Activated naive CD4-positive, alpha-beta T cell treated with anti-CD3 and anti-CD28 coated beads, Interleukin-2, amount 50 U/mL, for 16 hours (primary cell): ENCODE measurements at places on chromosomes 1 and 21.

DNA sequence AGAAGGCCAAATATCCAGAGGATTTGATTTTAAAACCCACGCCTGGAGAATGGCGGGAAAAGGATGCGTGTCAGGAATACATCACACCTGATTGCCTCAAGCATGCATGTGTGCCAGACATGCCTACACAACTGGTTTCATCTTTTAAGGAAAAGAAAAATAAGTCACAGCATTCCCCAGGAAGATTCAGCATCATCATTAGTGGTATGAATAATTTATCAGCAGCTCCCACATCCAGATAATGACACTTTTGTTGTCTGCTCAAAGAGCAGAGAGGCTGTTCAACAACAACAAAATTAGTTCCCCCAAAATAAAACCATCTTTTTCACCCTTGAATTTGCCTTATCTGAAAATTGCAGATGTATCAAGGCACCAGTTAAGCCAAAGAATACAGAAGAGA is 328.6 kb upstream of the C1orf87 start:
- DNase-seq: no peak

DNA sequence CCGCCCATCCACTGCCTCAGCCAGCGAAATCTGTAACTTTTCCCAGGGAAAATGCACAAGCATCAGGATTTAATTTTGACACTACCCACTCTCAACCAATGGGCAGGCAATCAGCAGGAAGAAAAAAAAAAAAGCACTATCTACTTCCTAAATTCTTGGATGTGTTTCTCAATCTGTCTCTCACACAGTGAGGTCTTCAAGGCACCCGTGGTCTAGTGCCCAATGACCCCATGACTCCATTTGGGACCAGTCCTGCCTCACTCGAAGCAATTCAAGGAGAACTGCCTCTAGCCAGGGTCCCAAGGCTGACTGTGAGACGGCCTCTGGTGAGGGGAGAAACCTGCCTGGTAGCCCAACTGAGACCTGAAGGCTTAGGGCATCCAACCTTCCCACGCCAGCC is 35.9 kb downstream of the CSF1 start:
- no peak for DNase-seq

GRCh38 chr1:109201123-109201703 is 12.5 kb upstream of the SARS1 start:
- peak; percentile 77 for DNase-seq

- no peak for DNase-seq
Measured at GRCh38 chr1:56696663-56697062, 51.5 kb downstream of the PRKAA2 start.

GRCh38 chr21:23008601-23009202 is 2010.5 kb downstream of the NCAM2 start:
- no peak for DNase-seq

GRCh38 chr1:101364370-101365120 is 127.7 kb downstream of the S1PR1 start:
- DNase-seq: no peak

DNA sequence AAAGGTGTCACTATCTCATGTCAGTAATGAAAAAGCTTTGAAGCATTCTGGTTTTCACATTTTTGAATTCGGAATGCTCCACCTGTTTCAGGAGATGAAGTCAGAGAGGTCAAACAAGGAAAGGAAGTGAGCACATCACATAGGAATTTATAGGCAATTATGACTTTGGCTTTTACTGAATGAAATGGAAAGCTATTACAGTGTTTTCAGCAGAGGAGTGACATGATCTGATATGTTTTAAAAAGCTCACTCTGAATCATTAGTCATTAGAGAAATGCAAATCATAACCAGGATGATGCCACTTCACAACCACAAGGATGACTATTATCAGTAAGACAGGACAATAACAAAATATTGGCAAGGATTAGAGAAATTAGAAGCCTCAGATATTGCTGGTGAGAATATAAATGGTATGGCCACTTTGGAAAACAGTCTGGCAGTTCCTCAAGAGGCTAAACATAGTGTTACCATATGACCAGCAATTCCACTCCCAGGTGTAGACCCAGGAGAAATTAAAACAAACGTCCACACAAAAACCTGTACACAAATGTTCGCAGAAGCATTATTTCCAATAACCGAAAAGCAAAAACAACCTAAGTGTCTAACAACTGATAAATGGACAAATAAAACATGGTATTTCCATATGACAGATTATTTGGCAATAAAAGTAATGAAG is 7.5 kb downstream of the TAF1A start:
- no peak for DNase-seq

DNA sequence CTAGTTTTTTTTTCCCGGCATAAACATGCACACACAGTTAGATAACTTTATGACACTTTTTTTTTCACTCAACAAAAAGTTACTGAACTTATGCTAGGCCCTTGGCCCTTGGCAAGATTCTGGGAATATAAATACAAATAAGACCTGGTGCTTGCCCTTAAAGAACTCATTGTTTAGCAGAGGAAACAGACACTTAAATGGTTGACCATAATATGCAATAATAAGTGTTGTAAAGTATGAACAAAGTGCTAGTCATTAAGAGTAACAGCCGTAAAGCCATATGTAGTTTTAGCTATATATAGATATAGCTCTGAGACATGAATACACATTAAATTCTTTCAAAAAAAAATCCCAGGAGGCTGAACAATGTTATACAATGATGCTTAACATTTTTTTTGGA is 198.3 kb downstream of the CYYR1 start:
- DNase-seq: no peak

GRCh38 chr1:223748405-223748772 is 36.0 kb downstream of the CAPN2 start:
- no peak for DNase-seq

- DNase-seq: no peak
Measured at GRCh38 chr1:84008631-84009030, 9.7 kb upstream of the TTLL7 start.

- DNase-seq: no peak
Measured at GRCh38 chr1:64884261-64885040, 81.9 kb downstream of the JAK1 start.

- no peak for DNase-seq
Measured at GRCh38 chr1:160162931-160163330, 11.5 kb downstream of the ATP1A4 start.

DNA sequence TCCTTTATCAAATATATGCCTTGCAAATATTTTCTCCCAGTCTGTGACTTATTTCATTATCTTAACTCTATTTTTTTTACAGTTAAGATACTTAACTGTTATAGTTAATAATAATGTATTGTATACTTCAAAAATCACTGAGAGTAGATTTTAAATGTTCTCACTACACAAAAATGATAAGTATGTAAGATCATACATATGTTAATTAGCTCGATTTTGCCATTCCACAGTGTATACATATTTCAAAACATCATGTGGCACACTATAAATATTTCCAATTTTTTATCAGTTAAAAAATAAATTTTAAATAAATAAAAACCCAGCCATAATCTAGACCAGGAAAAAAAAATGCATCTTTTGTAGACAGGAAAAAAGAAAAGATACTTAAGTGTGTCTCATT is 27.2 kb downstream of the CTTNBP2NL start:
- DNase-seq: no peak

DNA sequence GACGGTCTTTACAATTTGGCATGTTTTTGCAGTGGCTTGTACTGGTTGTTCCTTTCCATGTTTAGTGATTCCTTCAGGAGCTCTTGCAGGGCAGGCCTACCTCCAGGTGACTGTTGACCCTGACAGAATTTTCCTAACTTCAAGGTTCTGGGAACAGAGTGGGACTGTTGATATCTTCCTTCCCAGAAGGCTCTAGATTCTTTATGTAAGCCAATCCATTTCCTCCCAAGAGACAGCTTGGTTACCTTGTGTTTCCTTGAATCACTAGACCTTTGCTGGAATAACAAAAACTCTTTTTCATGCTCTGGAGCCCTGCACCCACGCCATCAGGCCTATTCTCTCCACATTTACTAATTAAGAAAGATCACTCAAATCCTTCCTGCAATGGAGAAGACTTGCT is 67.0 kb downstream of the C21orf91 start:
- DNase-seq: no peak

GRCh38 chr1:89407360-89407759 is 43.5 kb downstream of the GBP6 start:
- DNase-seq: no peak

- no peak for DNase-seq
Measured at GRCh38 chr1:233629305-233629935, 15.5 kb downstream of the KCNK1 start.

GRCh38 chr1:183270541-183271141 is 84.6 kb downstream of the LAMC2 start:
- no peak for DNase-seq

- DNase-seq: no peak
Measured at GRCh38 chr21:39347537-39347936, 1.4 kb downstream of the HMGN1 start.

GRCh38 chr1:228733576-228733975 is 1.7 kb upstream of the RHOU start:
- no peak for DNase-seq

DNA sequence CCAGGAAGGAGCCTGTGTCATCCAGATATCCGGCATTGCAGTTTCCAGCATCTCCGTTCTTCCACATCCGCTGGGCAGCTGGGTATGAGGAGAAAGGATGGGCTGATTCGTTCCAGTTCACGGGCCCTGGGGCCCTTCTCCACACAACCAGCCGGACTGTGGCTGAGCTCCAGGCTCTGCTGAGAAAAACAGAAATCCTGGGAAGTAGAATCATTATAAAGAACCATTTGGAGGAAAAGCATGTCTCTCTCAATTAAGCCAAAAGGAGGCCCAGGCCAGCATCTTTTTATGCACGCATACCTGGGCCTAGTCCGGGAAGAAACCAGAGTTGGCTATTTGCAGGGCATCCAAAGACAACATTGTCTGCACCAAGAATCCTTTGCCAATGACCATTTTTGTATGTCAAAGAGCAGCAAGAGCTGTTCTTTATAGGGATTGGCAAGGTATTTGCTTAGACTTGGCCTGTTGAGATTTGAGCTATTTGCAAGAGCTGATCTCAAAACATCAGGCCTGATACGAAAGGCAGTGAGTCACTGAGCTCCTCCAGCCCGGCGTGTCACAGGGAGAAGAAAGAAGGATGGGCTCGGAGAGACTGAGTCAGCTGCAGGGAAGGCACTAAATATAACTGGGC is 84.9 kb upstream of the ARHGEF16 start:
- no peak for DNase-seq

DNA sequence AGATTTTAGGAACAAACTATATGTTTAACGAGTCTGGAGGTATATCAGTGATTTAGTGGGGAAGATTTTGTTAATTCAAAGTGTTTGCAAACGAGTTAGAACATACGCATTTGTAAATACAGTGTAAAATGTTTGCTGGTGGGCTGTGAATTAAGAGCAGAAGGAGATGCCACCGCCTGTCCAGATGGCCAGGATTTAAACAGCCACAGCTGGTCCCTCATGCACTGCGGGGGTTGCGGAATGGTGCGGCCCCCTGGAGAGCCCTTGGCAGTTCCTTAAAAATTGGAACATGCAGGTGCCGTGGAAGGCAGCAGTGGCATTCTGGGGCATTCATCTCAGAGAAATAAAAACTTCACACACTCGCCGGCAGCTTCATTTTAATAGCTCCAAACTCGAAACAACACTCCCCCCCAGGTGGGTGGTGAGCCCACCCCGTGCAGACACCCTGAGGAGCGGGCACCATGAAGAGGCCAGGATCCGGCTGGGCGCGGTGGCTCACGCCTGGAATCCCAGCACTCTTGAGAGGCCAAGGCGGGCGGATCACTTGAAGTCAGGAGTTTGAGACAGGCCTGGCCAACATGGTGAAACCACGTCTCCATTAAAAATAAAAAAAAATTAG is 3.5 kb upstream of the C1orf159 start:
- DNase-seq: no peak

DNA sequence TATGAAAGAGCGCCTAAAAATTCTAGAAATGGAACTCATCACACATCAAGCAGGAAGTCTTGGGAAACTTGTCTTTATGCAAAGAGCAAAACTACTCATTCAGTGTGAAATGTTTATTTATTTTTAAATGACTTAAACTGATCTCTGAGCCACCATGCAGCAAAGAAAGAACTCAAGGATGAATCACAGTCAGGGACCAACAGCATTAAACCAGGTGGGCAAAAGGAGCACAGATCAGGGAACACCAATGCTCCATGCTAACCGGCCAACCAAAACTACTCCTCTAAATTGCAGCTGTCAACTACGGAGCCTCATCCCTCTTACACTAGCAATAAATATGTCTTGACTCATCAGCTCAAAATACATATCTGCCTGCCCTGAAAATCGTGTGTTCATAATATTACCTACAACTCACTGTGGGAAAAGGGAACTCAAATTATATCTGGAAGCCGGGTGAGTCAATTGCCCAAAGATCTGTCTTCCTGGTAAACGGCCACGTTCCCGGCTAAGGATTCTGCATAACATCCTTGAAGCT is 129.2 kb downstream of the PTPN14 start:
- no peak for DNase-seq

- no peak for DNase-seq
Measured at GRCh38 chr1:169148472-169149252, 42.2 kb downstream of the ATP1B1 start.

DNA sequence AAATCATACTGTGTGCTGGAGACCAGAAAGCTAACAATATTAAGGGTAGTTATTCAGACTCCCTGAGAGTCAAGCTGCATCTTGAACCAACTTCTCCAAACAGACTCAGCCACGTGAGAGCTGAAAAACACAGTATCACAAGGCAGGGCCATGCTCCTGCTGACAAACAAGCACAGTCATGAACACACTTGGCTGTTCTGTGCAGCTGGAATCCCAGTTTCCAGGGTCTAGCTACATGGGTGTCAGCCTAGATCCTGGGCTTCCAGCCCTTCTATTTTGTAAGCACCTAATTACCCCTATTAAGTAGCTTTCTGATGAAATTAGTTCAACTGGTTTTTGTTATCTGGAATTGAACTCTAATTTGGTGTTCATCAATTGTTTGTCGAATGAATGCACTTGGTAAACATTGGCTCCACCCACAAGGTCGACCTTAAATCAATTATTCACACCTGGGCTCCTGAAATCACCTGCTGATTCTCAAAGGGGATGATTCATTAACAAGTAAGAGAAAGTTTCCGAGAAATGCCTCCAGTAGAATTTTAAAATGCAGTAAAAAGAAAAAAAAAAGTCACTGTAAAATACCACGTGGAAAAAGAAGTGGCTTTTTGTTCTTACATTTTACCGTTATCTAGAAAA is 179.3 kb downstream of the ZC3H11B start:
- no peak for DNase-seq

GRCh38 chr1:906600-907420 is 16.9 kb upstream of the SAMD11 start:
- DNase-seq: peak; percentile 11

- DNase-seq: no peak
Measured at GRCh38 chr1:38129473-38129872, 82.9 kb upstream of the POU3F1 start.

GRCh38 chr1:29269382-29269781 is 33.1 kb downstream of the PTPRU start:
- no peak for DNase-seq
